ENCODE measurements at places on chromosomes 3 and 15.
A peak's percentile ranks its signal among the peaks of the same experiment; 100 is the strongest.

- DNase-seq = no peak
These were observed 93.2 kb downstream of the GHSR start for GRCh38 chr3:172354931-172355499.

DNA sequence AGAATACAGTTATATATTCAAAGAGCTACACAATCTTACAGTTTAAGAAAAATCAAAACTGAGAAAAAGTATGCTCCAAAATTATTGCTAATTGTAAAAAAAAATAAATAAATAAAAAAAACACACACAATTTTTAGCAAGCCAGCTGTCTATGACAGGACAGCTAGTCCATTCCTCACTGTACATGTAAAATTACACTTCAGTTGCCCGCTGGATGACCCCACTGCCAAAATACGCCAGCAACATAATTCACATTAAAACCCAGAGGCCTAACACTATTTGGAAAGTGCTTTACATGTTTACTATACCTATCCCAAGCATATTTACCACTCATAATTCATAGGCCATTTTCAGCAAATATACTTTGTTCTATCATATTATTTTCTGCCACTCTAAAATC lies 5.8 kb downstream of the MYO9A start:
- no peak for DNase-seq

- peak; percentile 0 for DNase-seq
These were observed 83.4 kb upstream of the NANOGP8 start for GRCh38 chr15:35168464-35168863.

DNA sequence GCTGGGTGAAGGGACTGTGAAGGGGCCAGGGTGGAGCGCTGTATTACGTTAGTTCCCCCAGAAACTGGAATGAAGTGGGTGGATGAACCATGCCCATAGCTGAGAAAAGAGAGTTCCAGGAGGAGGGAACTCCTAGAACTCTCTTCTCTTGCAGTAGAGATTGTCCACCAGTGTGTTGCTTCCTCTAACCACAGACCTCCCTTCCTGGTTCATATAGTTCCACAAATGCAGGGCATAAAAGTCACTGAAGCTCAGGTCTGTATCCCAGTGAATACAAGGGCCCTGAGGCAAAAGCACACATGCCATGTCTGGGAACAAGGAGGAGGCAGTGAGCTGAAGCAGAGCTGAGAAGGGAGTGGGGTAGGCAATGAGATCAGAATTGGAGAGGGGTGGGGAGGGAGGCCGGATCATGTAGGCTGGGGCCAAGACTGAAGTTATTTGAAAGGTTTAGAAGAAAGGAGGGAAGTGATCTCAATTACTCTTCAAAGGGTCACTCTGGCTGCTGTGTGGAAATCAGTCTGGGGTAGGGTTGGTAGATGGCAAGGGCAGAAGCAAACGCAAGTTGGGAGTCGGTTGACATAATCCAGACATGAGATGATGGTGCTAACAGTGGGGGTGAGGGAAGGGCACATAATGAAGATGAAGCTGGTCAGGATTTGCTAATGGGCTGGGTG lies 6.5 kb downstream of the A4GNT start:
- DNase-seq = no peak

GRCh38 chr15:72382146-72382545 lies 6.3 kb upstream of the HEXA start:
- DNase-seq = peak; percentile 4

DNA sequence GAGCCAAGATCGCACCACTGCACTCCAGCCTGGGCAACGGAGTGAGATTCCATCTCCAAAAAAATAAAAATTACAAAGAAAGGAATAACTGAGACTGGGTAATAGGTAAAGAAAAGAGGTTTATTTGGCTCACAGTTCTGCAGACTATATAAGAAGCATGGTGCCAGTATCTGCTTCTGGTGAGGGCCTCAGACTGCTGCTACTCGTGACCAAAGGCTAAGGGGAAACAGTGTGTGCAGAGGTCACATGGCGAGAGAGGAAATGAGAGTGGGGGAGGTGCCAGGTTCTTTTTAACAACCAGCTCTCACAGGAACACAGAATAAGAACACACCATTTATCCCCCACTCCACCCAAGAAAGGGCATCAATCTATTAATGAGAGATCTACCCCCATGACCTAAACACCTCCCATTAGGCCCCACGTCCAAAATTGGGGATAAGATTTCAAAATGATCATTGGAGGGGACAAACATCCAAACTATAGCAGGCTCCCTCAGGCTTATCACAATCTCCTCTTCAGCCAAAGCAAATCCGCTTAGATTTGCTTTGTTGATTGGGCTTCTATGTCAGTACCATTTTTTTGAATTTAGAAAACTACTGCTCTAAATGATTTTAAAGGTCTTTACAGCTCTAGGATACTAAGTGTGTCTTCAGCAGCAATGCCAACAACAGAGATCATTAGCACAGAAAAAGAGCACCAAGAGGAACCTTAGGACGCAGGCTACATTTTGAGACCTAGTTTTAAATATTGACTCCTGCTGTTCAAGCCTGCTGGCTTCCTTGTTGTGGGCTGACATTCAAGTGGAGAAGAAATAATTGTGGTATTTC lies 84.2 kb upstream of the TBL1XR1 start:
- DNase-seq = no peak

DNA sequence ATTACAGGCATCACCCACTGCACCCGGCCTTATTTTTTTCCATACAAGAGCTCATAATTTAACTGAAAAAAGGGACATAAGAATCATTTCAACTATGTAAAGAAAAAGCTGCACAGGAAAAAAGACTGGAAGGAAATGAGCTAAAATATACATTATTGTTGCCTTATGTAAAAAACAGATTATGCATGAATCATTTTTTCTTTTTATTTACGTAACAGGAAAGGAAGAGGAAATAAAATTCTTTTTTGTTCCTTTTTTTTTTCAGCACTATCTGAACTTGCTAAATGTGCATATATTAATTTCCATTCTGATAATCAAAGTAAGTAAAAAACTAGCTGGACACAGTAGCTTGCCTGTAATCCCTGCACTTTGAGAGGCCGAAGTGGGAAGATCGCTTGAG lies 12.1 kb downstream of the KIF9 start:
- DNase-seq = no peak

- no peak for DNase-seq
These were observed 79.7 kb downstream of the STAG1 start for GRCh38 chr3:136672457-136672856.

DNA sequence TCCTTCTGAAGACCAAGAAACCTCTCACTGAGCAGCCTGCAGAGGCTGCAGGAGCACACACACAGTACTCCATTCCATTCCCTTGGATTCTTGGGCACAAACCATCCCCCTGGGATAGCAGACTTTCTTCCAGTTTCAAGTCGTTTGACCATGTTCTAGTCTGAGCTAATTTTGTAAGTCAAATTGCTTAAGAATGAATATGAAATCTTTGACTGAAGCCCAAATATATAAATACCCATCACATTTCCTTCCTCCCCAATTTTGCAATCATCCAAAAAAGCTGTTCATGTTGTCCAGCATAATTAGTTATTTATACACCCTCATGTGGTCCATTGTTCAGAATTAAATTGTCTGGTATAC lies 231.2 kb upstream of the TPRG1 start:
- DNase-seq = no peak

- peak; percentile 53 for DNase-seq
These were observed 14.2 kb downstream of the IQGAP1 start for GRCh38 chr15:90402223-90402622.

- DNase-seq = no peak
These were observed 33.9 kb downstream of the PTPRG start for GRCh38 chr3:61595288-61595687.

DNA sequence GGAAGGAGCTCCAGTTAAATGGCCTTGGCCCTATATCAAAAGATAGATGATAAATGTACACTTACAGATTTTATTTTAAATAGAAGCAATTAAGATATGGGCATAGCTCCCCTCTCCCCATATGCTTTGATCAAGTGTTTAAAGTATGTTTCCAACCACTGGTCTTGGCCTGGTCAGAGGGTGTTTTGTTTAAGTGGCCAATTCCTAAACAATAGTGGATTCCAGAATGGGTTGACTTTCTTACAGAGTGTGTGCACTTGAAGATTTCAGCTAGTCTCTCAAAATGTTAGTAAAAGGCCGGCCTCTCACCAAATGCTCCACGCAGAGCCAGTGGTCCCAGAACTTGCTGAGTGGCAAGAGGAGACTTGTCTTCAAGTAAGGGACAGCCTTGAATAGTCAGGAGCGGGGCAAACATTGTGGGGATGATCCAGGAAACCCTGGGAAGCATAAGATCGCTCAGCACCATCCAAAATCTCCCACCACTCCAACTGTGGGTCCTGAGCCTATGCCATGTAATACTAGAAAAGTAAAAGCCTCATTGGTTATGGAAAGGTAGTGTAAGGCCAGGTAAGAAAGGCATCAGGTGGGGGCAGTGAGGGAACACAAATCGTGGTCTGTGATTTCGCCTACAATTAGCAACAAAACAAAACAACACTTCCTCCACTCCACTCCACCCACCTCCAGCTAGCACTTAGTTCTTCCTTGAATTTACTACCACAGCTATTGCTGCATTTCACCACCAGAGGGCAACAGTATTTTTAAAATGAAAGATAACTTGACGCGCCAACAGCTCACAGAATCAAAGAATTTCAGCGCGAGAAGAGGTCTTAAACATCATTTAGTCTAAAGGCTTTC lies 4.8 kb downstream of the RARRES1 start:
- peak; percentile 80 for DNase-seq

DNA sequence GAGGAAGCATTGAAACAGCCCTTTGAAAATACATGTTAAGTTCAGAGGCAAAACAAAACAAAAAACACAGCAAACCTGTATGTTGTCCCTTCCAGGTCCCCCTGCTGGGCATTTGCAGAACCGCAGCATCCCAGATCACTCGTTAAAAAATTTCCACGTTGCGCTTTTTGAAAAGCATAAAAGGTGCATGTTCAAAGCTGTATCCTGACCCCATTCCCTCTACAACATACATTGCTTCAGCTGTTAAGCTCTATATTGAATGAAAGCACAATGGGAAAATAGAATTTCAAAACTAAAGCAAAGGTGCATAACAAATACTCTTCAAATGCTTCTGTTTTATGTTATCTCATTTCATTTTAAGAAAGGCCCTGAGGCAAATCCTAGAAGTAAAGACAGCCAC lies 328.3 kb downstream of the THSD4 start:
- peak; percentile 76 for DNase-seq

- DNase-seq = no peak
These were observed 64.0 kb downstream of the ITGA11 start for GRCh38 chr15:68367992-68368391.

DNA sequence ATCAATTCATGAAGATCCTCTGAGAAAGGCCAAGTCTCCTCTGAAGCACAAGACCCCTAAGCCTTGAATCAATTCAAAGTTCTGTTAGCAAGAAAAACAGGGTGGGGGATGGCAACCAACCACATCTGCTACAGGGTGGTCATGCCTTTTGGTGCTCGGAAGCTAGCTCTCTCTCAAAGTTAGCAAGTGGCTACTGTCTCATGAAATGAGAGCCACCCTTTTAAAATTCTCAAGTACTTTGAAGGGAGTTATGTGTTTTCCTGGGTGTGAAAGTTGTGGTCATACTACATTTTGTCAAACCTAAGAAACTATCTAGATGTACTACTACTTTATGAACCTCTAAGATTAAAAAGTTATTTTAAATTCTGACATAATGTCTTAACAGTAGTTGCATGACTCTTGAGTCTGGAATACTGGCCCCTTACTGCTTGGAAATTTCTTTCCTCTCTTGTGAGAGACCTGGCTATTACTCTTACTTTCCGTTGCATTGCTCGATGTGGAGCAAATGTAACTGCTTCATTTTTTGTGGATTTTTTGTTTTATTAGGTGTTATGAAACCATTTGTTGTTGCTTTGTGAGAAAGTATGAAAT lies 116.1 kb downstream of the CHST2 start:
- no peak for DNase-seq

GRCh38 chr3:100480081-100480480 lies 12.3 kb upstream of the TMEM45A start:
- DNase-seq = no peak

- DNase-seq = no peak
These were observed 386.2 kb downstream of the RSL24D1 start for GRCh38 chr15:54810496-54810895.

DNA sequence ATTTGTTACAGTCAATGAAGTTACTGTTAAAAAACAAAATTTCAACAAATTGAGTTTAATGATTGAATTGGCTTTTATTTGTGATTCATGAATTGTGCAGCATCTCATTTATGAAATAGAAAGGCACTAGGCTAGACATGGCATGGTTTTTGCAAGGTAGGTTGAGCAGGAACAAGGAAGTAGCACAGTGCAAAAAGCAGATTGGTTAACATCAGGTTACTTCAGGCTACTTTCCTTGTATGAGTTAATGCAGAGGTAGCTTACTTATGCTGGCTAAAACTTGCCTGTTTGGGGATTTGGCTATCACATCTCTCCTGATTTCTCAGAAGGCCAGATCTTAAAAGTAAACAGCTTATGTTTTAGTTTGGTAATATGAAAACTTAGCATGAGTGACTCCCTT lies 23.0 kb upstream of the SV2B start:
- DNase-seq = no peak

GRCh38 chr15:56293495-56294292 lies 50.0 kb upstream of the RFX7 start:
- DNase-seq = no peak

DNA sequence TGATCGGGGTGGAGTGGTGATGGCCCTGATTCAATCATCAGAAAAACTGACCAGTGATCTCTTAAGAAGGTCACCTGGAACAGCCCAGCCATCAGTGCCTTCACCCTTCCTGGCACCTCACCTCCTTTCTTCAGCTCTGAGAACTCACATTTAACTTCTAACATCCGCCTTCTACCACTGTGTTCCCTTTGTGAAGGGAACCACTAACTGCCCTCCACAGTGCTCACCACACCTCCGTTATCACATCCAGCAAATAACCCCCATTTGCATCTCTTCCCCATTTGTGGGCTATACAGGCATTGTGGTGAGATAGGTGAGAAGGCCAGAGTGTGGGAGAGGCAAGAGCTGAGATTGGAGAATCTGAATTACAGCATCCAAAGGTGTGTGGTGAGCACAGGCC lies 107.4 kb downstream of the PLCL2 start:
- DNase-seq = no peak

DNA sequence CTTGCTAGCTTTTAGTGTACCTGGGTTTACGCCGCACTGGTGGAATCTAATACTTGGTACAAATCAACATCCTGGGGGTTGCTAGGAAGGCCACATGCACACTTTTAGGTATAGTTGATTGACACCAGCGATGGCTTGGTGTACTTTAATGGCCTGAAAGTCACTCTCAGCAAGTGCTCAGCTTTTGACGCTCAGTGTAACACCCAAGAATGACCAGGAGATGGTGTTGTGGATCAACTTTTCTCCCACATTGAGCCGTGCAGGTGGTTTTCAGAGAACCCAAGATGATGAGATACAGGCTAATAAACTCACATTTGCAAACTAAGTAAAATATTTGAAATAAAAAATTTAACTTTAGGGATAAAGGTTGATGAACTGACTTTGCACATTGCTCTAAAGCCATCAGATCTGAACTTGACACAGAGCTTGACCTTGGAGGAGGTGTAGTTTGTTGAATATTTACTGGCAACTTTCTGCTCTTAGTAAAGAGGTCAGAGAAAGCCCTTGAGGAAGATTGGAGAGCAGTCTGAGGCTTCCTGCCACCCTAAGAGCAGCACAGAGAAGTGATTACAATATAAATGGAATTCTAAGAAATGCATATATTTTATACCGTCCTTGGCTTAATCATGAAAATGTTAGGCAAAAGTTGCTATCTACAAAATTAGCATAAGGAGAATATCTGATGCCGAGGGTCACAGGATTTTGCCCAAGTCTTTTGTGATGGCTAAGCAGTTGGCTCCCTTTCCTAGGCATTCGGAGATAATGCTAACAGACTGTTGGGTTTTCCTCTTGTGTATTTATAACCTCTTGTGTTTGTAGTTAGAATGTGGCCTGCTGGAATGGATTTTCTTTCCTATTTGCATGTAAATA lies 143.4 kb upstream of the RASGRP1 start:
- DNase-seq = peak; percentile 43

All from Calu3 (cell line).